ENCODE measurements at places on chromosomes 7 and 10. TPM values are rescaled to one million over a fixed set of nuclear protein-coding genes. Genes with fewer than 3 reads are reported as not detected.

DNA sequence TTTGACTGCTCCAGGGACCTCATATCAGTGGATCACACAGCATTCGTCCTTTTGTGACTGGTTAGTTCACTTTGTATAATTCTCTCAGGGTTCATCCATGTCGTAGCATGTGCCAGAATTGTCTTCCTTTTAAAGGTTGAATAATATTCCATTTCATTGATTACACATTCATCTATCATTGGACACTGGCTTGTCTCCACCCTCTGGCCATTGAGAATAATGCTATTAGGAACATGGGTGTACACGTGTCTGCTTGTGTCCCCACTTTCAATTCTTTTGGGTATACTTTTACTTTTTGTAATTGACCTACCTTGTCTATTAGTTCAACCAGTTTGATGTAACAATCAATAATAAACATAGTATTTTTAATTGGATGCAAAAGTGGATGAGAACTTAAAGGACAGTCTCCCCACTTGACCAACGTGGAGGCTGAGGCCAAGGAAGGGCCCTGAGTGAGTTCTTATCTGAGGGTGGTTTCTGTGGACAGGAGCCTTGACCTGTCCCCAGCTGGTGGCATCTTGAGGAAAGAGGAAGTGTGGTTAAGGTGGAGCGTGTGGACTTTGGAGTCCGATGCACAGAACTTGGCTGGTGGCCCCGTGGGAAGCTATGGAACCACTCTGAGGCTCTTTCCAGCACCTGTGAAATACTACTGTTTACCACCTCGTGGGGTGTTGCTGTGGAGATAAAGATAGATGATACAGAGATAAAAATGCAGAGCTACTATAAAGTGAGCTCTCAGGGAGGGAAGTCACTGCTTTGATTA, 16.6 kb downstream of the WDFY4 start:
- no peak for DNase-seq

- DNase-seq: no peak
Observed at GRCh38 chr10:3748484-3748883, 36.5 kb downstream of the KLF6 start.

GRCh38 chr7:25116621-25117020, 8.4 kb downstream of the CYCS start:
- DNase-seq: no peak

ANXA7 gene
- total RNA-seq: 116 TPM

DNA sequence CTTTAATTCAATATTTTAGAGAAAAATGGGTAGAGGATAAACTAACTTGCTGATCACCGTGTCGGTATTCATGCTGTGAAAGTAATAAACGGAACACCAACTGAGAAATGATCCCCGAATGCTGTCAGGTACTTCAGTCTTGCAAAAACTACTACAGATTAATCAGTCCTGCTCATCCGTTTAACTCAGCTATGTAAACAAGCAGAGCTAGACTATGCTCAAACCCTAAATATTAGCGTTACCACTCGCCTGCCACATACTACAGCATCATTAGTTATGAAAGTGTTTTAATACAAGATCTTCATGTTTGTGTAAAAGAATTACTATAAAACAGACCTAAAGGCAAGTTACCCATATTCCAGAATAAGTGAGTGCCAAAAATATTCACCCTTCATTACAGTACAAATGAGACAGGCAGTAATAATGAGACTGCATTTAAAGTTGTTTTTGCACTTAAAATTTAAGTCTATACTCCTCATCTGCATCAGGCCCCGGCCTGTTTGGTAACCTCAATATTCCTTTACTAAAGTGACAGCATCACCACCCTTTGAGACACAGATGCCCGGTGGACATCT, 952 bp downstream of the DNMBP start:
- no peak for DNase-seq

DNA sequence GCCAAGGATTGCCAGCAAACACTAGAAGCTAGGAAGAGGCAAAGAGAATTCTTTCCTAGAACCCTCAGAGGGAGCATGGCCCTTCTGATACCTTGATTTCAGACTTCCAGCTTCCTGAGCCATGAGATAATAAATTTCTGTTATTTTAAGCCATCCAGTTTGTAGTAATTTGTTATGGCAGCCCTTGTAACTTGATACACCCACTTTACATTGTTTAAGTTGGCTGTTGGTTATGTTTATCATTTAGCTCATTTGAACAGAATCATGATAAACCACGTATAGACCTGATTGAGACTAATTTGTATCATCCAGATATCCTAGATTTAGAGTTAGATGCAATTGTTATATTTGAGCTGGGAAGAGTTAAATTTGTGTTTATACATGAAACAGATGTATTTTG, 9.4 kb upstream of the TES start:
- no peak for DNase-seq

DNA sequence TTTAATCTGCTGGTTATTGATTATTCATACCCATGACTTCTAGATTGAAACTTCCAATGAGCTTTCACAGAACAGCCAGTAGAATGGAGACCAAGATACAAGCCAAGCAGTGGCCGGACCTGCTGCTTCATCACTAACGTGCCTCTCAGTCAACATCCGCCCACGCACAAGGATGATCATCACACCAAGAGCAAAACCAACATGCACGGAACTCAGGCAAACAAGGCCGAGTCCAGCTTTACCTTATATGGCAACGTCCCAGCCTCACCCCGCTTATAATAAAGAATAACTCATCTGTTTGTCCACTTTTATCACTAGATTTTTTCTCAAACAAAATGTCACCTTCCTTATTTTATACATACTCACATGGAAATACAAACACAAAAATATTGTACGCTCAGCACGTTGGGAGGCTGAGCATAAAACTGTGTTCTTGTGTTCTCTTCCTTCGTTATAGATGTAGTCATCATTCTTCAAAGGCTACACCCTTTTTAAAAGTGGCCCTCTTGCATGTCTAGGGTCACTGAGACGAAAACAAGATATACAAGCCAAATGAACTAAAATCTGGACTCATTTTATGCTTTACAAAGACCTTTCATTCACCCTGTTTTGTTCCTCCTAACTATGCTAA, 122.7 kb downstream of the SFMBT2 start:
- DNase-seq: no peak

MYH16 gene
- total RNA-seq: not detected

SRRM3 gene
- total RNA-seq: 80.3 TPM

GRCh38 chr7:25994433-25994994, 157.5 kb upstream of the NFE2L3 start:
- DNase-seq: no peak

- no peak for DNase-seq
Observed at GRCh38 chr10:61125560-61126170, 181.7 kb upstream of the RHOBTB1 start.

SYCE1 gene
- total RNA-seq: 18.8 TPM

ZNF488 gene
- 23.2 TPM for total RNA-seq

ITGB8 gene
- 82.4 TPM for total RNA-seq

CCL24 gene
- not detected for total RNA-seq

SPDYE2 gene
- not detected for total RNA-seq

GRCh38 chr10:91220954-91221675, 652 bp downstream of the PCGF5 start:
- no peak for DNase-seq

RBM48 gene
- total RNA-seq: 31.5 TPM

DNA sequence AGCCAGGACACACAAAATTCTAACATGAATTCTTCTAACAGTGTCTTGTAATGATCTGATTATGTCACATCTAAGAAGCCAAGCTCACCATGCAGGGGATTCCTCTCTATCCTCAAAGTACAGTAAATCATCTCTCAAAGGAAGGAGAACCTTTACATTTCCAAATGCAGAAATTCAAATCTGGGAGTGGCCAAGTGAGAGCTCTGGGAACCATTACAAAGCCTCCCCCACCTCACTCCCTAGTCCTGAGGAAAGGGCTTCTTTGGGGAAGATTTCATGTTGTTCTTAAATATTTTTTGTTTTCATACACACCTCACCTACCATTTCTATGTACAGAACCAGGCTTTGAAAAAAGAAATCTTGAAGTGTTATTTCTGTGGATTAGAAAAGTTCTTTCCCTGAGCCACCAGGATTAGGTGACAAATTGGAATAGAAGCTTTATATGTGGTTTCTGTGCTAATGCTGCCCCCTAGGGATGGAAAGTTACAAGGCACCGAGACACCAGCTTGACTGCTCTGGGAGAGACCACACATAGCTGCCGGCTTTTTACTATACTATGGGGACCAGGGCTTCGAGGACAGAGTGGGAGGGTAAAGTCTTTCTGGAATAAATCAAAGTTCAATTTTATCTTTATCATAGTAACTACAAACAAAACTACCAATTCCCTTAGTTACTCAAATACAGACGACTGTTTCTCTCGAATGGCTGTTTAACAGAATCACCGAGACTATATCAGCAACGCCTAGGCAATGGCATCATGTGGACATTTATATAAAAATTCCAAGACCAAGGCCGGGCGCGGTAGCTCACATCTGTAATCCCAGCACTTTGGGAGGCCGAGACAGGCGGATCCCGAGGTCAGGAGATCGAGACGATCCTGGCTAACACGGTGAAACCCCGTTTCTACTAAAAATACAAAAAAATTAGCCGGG, 116.1 kb downstream of the RNF216 start:
- peak; percentile 75 for DNase-seq
